Stimulated activated CD8-positive, alpha-beta memory T cell treated with anti-CD3 and anti-CD28 coated beads, Interleukin-7, amount 100 ng/mL, for 1 hour (primary cell): ENCODE measurements at places on chromosomes 6 and 20.

GRCh38 chr6:114747995-114748625 lies 405.3 kb upstream of the HS3ST5 start:
- DNase-seq, result no peak

- DNase-seq, result no peak
These were observed 60.5 kb downstream of the MTHFD1L start for GRCh38 chr6:150925976-150926375.

GRCh38 chr6:12314751-12315150 lies 24.6 kb downstream of the EDN1 start:
- DNase-seq, result no peak

DNA sequence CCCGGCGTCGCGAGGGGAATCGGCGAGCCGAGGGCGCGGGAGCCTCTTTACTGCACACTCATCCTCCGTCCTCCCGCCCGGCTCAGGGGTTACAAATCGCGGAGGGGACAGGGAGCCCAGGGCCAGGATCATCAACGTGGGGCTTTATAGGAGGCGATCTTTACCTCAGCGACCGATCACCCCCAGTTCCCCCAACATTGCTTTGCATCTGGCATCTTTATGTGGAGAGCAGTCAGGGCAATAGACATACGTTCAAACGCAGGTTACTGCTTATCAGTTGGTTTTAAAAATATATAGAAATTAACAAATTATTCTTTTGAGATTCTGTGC lies 634 bp downstream of the HSF2 start:
- DNase-seq, result no peak

- no peak for DNase-seq
These were observed 456.4 kb downstream of the COL12A1 start for GRCh38 chr6:74749211-74750147.

- DNase-seq, result no peak
These were observed 14.2 kb upstream of the BNIP5 start for GRCh38 chr6:36350681-36351571.

- DNase-seq, result no peak
These were observed 27.9 kb upstream of the MCM3 start for GRCh38 chr6:52312461-52312860.
